ENCODE measurements at places on chromosomes 3 and 15.
A peak's percentile ranks its signal among the peaks of the same experiment; 100 is the strongest.

DNA sequence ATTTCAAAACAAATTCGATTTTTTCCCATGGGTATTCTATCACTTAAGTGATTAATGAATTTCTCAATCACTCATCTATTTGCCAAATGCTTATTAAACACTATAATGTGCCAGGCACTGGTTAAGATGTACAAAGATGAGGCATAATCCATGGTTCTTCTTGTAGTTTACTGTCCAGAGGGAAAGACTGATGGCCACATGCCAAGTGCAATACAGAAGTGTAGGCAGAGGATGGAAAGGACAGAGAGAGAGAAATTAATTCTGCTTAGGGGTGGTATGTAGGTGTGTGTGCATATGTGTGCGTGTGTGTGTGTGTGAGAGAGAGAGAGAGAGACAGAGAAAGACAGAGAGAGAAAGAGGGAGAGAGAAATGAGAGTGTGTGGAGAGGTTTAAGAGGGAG, 120.8 kb upstream of the CCNL1 start:
- no peak for DNase-seq

DNA sequence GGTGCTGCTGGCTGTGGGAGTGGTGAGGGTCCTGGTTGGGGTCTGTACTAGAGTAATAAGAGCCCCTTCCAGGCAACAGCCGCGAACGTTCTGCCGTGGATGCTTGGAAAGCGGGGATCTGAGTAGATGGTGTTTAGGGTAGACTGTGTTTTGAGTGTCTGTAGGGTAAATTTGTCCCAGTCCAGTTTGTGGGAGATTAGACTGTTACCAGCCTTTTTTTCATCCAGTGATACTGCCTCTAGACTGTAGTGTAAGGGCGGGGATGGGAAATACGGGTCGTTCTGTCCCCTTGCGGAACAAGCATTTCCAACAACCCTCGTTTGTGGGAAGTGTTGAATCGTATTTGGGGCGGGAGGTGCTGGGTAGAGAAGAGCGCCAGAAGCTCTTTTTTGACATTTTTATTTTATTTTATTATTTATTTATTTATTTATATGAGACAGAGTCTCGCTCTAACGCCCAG, 424 bp downstream of the HAUS2 start:
- peak; percentile 44 for DNase-seq

- DNase-seq: no peak
Measured at GRCh38 chr3:70833239-70833960, 521.0 kb upstream of the MDFIC2 start.

- no peak for DNase-seq
Measured at GRCh38 chr15:39149636-39150150, 431.2 kb upstream of the THBS1 start.

GRCh38 chr3:32459450-32459849, 43.2 kb downstream of the CMTM6 start:
- no peak for DNase-seq

DNA sequence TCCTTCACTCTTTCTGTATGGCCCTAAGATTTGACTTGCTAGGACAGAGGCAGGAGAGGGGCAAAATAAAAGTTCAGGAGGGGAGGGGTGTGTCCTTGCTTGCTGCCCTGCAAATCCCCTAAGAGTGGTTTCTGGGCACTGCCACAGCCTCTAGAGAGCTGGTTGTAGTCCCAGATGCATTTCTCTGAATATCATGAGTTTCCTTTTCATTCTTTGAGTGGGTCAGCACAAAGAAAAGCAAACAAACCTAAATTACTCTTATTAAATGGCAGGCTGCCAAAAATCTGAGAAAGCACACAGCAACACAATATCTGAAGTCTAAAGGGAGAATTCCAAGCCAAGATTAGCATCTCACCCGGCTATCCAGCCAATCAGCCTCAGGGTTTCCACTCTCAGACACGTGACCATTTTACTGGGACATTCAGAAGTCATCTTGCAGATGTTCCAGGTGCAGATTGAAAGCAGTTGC, 919.3 kb downstream of the TUSC7 start:
- DNase-seq: peak; percentile 48

- no peak for DNase-seq
Measured at GRCh38 chr3:14884665-14885064, 62.7 kb upstream of the NR2C2 start.

DNA sequence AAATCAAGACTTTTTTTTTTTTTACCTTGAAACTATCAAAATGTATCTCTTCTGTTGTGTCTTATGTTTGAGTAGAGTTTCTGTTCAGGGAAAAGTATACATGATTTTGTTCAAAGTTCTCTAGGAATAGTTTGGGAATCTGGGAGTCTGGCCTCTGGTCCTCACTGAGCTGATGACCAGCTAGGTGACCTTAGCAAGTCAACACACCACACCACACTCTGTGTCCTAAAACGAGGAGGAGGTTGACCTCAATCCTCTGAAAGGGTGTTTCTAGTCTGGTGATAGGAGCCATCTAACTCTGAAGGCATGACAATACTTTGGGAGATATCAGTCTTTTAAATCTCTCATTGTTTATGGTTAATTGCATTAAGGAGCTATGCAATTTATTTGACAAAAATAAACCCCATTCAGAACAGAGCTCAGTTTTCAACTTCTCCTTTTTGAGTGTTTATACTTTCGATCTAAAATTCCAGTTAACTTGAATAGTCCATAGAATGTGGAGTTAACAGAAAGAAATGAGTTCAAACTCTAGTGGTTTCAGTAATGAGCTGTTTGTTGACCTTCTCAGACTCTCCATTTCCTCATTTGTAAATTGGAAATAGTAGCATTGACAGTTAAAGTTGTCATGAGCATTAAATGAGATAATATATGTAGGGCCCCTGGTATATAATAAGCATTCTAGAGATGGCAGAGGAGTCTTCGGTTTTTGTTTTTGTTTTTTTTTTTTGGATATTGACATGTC, 112.2 kb upstream of the LRRN1 start:
- DNase-seq: no peak

DNA sequence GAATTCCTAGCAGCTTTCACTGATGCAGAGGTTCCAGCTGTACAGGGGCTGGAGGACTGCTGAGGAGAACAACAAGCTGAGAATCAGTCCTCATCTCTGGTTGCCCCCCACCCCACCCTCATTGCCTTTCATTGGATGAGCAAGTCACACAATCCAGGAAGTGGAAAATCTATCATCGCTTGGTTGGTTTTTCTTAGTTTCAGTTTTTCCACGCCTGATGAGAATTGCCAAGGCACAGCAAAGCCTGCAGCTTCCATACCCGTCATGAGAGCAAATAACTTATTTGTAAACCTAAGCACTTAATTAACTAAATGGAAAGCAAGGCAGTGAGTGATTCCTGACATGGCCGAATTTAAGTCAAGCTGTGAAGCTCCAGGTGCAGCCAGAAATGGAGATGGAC, 21.4 kb upstream of the LIPC start:
- no peak for DNase-seq

GRCh38 chr3:99526921-99527320, 111.5 kb upstream of the COL8A1 start:
- no peak for DNase-seq

All from RWPE1 (cell line).